Choroid plexus epithelial cell (primary cell): ENCODE measurements at places on chromosomes 7 and 10.

DNA sequence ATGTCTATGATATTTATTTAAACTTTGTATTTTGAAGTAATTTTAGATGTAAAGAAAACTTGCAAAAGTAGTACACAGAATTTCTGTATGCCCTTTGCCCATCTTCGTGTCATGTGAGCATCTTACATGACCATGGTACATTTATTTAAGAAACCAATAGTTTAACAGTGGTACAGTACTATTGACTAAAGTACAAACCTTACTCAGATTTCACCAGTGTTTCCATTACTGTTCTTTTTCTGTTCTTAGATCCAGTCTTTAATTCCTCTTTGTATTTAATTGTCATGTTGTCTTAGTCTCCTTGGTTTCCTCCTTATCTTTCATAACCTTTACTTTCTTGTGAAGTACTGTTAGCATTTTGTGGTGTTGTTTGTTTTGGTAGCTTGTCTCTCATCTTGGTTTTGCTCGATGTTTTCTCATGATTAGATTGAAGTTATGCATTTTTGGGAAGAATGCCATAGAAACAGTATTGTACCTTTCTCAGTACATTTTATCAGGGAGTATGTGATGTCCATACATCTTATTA is 24.1 kb downstream of the TAX1BP1 start:
- peak; percentile 57 for DNase-seq

GRCh38 chr7:29626730-29627129 is 63.1 kb downstream of the PRR15 start:
- no peak for DNase-seq

DNA sequence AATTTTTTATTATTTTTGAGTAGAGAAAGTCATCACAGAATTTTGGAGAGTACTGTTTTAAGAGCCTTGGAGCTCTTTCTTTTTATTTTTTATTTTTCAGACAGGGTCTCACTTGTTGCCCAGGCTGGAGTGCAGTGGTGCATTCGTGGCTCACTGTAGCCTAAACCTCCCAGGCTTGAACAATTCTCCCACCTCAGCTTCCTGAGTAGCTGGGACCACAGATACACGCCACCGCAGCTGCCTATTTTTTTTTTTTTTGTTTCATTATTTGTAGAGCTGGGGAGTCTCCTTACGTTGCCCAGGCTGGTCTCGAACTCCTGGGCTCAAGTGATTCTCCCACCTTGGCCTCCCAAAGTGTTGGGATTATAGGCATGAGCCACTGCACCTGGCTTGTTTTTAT is 10.6 kb downstream of the CPA4 start:
- no peak for DNase-seq

DNA sequence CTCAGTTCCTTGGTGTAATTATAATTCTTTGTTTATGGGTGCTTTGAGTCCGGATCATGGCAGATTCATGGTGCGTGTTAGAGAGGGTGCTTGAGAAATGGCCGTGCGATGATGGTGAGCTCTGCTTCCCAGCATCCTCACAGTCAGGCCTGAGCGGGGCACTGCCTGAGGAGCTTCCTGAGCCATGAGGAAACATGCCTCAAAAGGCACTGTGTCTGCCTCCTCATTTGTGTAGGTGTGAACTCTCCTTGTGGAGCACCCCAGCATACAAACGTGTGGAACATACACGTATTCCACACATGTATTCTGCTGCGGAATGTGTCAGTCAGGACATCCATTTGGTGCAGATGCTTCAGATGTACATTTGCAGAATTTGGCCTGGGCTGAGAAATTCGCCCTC is 205.4 kb downstream of the CELF2 start:
- DNase-seq: no peak

- DNase-seq: peak; percentile 70
Observed at GRCh38 chr7:43083106-43083505, 29.3 kb upstream of the HECW1 start.

GRCh38 chr10:61404751-61405150 is 48.4 kb downstream of the TMEM26 start:
- DNase-seq: peak; percentile 73

DNA sequence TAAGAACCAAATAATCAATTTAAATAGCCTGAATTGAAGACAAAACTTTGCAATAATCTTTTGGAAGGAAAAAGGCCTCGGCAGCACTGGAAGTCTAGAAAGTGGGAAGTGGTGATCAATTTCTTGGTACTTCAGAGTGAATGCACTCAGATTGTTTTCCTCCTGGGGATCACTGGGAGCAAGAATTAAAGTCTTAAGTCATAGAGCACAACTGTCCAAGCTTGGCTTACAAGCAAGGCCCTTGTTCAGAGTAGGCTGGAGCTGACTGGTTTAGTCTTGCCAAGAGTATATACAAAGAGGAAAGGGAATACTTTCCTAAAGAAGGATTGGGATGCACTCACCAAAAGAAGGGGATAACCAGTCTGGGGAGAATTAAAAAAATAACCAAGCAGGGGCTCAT is 637.1 kb downstream of the CCSER2 start:
- DNase-seq: no peak

DNA sequence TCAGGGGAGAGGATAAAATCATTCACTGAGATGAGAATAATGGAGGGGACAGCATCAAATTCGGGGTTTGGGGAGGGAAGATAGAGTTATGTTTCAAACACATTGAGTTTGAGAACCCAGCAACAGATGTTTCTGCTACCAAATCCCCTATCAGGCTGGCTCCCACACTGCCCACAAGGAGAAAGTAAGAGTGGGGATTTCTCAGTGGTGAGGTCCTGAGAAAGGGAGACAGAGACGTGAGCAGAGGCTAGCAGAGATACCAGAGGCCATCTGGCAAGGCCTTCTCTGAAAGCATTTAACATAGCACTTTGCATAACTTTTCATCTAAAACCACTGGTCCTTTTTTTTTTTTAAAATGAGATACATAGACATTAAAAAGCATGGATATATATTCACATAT is 7.8 kb upstream of the SLF2 start:
- no peak for DNase-seq

DNA sequence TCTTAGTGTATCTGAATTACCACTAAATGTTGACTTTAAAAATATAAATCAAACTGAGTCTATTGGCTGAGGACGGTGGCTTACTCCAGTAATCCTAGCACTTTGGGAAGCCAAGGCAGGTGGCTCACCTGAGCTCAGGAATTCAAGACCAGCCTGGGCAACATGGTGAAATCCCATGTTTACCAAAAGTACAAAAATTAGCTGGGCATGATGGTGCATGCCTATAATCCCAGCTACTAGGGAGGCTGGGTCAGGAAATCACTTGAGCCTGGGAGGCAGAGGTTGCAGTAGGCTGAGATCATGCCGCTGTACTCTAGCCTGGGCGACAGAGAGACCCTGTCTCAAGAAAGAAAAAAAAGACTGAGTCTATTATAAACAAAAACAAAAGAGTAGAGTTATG is 106.5 kb upstream of the RSU1 start:
- DNase-seq: no peak

DNA sequence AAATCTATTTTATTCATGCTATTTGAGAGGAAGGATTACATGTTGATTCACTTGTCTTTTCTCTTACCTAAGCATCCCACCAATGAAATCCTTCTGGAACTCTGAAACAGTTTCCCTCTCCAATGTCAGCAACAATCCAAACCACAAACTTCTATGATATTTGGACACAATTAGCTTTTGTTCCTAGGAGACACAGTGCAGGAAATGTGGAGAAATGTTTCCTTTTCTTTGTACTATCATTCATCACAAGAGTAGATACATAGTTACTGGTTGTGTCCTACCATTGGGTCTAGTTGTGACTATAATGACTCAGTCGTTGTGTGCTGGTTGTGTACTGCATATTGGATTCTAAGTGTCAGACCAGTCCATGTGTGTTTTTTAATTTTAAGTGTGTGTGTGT is 156.8 kb upstream of the MAGI2 start:
- DNase-seq: peak; percentile 21

DNA sequence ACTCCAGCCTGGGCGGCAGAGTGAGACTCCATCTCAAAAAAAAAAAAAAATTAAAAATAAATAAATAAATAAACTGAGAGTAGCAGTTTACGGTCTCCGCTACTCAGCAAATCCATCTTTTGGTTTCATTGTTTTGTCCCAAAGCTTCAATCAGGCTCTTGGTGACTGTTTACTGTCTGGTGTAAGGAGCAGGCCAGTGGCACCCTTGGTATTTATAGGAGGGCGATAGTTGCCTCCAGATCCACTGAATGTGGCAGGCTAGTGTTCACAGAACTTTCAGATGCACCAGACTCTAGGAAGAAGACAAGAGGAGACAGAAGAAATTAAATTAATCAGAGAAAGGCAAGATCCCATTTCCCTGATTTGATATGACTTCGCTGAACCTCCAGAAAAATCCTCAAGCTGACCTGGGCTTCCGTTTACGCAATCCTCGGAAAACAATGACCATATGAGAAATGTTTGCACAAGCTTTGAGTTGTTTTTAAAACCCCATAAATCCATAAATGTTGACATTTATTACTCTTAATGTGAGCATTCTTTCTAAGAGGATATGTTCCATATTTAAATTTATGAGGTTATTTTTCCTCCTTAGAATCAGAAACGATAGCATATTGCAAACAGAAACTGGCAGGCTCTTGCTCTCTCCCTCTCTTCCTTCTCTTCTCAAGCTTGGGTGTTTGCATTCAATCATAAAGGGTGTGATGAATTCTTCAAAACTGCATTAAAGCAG is 7.1 kb upstream of the MUC3A start:
- DNase-seq: no peak

DNA sequence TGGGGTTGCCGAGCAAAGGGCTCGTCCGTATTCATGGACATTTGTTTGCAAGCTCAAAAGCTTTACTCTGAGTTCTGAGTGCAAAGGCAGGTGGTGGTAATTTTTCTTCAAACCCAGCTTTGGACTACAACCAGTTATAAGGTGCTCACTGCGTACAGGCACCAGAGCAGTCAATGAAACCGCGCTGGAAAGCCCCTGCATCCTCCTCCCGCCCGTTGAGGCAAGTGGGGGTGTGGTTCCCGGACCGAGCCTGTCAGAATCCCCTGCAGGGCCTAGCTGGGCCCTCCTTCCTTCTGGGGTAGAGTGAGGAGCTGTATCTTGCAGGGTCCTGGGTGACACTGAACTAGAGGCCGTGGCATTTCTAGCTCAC is 22.3 kb downstream of the AMZ1 start:
- DNase-seq: no peak

DNA sequence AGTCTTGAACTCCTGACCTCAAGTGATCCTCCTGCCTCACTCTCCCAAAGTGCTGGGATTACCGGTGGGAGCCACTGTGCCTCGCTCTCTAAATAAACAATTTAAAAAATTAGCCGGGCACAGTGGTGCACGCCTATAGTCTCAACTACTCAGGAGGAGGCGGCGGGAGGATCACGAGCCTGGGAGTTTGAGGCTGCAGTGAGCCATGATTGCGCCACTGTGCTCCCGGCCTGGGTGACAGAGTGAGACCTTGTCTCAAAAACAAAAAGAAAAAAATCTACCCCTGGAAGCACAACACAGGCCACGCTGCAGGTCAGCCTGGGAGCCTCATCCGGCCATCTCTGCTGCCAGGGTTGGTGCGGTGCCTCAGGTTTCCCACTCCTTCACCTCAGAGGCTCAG is 3.8 kb upstream of the EIF3B start:
- no peak for DNase-seq

- no peak for DNase-seq
Observed at GRCh38 chr10:103514244-103514643, 20.7 kb downstream of the NEURL1 start.

GRCh38 chr10:131315344-131315743 is 3.8 kb upstream of the TCERG1L start:
- DNase-seq: peak; percentile 1

DNA sequence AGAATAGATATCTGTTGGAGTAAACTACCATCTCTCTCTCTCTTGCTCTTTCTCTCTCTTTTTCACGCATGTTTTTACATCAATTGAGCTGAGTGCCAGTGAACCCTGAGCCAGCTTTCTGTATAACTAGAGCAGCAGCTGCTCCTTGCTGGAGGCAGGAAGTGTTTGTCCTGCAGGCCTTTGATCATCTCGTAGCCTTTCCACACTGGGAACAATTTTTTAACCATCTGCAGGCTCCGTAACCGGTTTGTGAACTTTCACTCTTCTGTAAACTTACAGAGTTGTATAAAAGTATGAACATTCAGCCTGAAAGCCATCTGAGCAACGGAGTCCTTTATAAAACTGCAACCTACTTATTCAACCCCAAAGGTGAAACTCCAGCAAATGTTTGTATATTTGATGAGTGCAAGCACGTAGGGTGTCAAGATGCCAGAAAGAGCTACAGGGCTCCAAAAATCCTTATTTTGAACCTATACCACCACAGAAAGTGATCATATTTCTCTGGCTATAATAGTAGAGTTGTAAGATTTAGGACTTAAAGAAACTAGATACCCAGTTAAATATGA is 162.8 kb upstream of the NFE2L3 start:
- no peak for DNase-seq

DNA sequence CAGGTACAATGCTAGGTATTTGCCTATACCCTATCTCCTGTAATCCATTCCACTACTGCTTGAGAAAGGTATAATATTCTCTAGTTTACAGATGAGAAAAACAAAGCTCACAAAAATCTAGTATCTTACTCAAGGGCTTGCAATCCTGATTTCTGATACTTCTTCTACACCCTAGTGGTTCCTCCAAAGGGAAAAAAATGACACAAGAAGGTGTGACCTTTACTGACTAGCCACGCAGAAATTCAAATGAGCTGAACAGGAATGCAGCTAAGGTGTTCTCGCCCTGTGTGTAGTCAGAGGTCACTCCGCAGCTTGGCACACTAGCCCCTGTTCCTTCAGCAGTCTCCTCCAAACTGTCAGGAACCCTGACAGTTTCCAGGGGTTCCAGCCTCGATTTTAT is 59.5 kb upstream of the TM9SF3 start:
- no peak for DNase-seq

DNA sequence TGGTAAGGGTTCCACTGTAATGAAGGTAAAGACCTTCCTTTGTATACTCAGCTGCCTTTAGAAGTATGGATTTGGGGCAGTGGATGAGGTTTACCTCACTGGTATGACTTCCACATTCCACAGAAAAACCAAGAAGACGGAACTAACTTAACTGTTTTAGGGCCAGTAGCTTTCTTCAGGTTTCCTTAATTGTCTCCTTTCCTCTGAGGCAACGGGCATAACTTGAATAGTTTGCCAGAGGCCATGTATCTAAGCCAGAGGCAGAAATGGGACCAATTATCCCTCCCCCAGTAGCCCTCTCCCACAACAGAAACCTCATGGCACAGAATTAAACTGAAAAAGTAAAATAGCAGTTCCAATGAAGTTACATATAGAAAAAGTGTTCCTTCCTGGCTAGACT is 281.7 kb downstream of the PHTF2 start:
- DNase-seq: no peak

GRCh38 chr10:43702213-43702935 is 53.7 kb upstream of the ZNF32 start:
- no peak for DNase-seq

GRCh38 chr7:31476941-31477677 is 36.8 kb upstream of the ITPRID1 start:
- no peak for DNase-seq

- DNase-seq: peak; percentile 73
Observed at GRCh38 chr7:90455163-90456030, 14.0 kb upstream of the PTTG1IP2 start.
